ENCODE measurements at places on chromosomes 1 and 21.

DNA sequence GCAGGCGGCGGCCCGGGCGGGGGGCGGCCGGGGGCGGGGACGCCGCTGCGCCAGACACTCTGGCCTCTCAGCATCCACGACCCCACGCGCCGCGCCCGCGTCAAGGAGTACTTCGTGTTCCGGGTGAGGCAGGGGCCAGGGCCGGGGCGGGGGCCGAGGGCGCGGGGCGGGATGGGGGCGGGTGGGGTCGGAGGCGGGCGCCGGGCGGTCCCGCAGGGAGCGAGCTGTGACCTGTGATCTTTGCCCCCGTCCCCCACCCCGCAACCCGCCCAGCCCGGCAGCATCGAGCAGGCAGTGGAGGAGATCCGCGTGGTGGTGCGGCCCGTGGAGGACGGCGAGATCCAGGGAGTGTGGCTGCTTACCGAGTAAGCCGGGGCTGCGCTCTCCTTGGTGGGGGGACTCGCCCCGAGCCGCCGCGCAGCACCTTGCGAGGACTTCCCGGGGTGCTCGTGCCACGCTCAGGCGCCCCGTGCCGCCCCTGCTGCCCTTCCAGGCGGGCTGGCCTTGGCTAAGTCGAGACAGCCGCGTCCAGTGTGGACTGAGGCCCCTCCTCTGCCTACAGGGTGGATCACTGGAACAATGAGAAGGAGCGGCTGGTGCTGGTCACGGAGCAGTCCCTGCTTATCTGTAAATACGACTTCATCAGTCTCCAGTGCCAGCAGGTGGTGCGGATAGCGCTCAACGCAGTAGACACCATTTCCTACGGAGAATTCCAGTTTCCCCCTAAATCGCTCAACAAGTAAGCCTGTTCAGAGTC, 514 bp downstream of the TPRG1L start:
- no peak for DNase-seq

DNA sequence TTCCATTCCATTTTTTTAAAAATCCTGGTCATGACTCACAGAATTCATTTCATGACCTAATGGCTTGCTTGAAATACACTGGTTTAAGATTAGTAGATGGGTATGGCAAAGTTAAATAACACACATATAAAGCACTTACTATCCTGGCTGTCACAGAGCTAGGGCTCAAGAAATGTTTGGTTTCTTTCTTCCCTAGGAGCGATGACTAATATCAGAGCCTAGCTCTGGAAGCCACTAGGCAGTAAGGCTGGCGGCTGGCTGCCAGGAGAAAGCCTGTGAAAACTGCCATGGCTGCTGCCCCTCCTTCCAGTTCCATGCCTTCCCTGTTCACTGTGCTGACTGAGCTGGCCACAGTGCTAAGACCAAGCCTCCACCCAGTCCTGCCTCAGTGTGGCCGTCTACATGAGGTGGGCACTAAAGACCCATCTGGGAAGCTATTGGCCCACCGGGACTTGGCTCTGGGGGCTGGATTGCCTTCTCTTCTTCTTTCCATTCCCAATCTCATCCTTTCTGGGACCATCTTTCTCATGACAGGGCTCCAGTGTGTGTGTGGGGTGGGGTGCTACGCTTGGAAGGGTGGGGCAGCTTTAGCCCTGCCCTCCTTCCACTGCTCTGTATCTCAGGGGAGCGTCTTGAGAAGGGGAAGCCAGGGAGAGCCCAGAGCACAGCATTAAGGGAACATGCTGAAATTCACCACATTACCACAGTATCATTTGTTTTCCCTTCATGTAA, 10.8 kb upstream of the ASCL5 start:
- DNase-seq, result no peak

DNA sequence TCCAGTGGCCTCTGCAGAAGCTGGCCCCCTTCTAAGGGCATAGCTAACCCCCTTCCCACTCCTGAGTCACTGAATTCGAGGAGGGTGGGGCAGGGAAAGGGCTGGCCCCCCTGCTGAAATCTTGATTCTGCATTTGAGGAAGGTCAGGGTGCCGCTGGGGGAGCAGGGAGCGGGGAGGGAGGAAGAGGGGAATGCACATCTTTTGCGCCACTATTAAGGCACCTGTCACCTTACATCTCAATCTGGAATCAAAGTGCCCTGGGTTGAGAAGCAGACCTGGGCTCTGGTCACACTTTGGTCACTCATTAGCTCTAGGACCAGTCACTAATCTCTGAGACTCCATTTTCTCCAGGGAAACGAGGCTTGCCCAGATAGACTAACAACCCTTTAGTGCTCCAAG, 62.0 kb downstream of the TOR1AIP2 start:
- DNase-seq, result no peak

DNA sequence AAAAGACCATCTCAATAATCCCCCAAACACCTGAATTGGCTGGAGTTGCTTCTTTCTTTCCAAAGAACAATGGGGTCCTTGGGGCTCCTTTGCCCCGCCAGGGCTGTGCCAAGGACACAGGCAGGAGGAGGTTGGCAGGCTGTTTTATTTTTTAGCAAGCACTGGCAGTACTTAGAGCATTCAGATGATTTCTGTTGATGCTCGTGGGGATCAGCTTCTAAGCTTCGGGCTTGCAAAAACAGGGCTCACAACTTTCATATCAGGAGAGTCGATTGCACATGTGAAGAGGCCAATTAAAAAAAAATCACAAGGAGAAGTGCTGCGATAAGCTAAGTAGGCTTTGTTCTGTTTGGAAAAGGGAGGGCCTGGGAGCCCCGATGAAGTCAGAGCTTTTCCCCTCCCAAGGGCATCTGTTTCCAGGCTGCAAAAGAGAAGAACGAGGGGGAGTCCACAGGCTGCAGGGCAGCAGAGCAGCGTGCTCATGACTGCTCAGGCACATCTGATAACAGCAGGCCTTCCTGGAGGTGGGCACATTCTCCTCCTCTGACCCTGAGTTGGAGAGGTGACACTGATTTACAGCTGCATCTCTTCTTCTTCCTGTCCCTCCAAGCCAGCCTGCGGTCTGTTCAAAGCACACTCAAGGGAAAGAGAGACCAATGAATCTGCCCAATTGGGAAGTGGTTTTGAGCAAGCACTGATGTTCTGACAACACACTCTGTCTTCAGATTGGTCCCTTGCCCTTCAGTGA, 27.3 kb upstream of the BCAR3 start:
- DNase-seq, result no peak

GRCh38 chr1:206583707-206584648, 28.3 kb downstream of the EIF2D start:
- DNase-seq, result no peak
